Activated CD4-positive, alpha-beta T cell treated with anti-CD3 and anti-CD28 coated beads, Interleukin-2, amount 50 U/mL, for 1 hour (primary cell): ENCODE measurements at places on chromosomes 2 and 18.

DNA sequence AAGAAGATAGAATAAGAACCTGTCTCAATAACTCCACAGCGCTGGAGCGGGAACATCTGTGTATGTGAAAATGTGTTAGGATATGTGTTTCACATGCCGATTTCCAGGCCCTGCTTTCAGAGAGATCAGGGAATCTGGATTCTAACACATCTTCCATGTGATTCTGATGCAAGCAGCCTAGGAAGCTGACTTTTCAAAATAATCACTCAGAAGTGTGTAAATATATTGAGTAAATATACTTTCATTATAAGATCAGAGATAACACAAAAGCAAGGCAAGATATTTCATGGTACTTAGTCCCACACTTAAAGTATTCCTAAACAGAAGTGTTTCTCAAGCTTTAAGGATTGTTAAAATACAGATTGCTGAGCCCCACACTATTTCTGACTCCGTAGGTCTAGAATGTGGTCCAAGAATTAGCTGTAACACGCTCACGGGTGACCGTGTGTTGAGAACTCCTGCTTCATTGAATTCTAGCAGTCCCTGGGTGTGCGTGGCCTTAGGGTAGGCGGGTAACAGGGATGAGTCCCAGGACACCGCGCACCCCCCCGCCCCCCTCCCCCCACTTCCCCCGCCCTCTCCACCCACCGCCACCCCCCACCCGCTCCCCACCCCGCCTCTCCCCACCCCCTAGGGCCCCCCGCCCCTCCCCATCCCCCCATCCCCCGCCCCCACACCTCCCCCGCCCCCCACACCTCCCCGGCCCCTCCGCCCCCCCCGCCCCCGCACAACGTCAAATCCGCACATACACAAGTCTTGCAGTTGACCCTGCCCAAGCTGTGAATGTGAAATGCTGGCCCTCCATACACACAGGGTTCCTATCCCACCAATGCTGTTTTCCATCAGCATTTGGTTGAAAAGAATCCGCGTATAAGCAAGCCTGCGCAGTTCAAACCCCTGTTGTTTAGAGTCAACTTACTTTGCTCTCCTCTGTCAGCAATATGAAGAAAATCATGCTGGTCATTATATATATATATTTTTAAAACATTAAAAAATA lies 94.2 kb upstream of the SLC39A10 start:
- no peak for DNase-seq

DNA sequence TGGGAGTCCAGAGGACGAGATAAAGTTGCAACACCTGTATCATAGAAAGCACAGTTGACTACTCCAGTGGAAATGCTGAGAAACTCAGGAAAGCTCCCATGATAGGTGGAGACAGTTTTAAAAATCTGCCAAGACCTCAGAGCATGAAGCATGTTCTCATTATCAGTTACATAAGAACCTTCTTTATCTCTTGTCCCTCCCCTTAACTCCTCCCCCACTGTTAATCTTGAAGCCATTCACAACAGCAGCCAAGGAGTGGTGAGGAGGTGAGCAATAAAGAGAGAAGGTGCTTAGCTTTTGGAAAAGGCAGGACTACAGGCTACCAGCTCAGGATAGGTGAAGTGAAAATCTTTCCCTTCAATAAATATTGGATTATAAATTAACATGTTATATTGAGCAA lies 657.9 kb downstream of the NYAP2 start:
- no peak for DNase-seq

DNA sequence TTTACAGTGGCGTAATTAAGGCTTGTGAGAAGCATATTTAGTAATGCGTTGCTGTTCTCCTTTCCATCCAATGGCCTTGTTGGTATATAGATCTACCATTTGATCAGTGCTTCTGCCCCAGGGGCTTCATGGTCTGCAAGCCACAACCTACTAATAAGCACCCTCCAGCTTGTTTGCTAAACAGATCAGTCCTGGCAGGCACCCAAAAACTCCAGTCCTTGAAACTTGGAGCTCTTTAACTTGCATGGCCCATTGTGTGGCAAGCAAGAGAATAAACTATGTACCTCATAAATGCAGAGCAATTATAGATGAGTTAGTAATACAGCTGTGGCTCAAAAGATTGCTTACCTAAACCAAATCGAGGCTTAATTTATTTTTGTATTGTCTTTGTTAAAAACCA lies 158.5 kb downstream of the FTCDNL1 start:
- DNase-seq: no peak

DNA sequence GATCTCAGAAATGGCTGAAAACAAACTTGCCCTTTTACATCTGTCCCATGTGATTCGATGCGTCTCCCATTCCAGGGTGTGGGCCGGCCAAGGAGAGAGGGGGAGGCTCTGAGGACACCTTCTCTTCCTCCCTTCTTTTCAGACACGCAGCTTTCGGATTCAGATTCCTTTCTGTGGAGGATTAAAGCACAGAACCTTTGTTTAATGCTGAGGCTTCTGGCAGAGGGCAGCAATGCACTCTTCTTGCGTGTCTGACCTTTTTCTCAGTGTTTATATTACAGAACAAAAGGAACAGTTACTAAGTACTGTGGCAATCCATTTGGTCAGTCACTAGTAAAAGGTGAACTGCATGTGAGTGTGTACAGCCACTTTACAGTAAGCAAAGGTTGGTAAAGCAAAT lies 268.9 kb upstream of the CCDC68 start:
- DNase-seq: no peak

DNA sequence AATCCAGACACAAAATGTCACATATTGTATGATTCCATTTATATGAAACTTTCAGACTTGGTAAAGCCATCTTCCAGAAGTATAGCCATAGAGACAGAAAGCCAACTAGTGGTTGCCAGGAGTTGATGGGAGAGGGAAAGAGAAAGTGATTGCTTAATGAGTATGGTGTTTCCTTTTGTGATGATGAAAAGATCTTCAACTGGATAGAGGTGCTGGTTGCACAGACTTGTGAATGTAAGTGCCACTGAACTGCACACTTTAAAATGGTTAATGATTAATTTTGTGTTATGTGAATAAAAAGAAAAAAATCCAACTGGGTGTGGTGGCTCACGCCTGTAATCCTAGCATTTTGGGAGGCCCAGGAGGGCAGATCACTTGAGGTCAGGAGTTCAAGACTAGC lies 135.3 kb upstream of the SLC1A4 start:
- no peak for DNase-seq

GRCh38 chr2:163389838-163390237 lies 346.0 kb downstream of the FIGN start:
- no peak for DNase-seq

GRCh38 chr2:103435010-103435409 lies 673.2 kb downstream of the TMEM182 start:
- DNase-seq: no peak

GRCh38 chr2:174835797-174836255 lies 71.6 kb upstream of the CHRNA1 start:
- no peak for DNase-seq

- DNase-seq: no peak
These were observed 495.7 kb upstream of the SMIM21 start for GRCh38 chr18:75923169-75923568.
